Cortex of kidney (tissue), 1 donor: ENCODE measurements at places on chromosomes 5 and 9.

DNA sequence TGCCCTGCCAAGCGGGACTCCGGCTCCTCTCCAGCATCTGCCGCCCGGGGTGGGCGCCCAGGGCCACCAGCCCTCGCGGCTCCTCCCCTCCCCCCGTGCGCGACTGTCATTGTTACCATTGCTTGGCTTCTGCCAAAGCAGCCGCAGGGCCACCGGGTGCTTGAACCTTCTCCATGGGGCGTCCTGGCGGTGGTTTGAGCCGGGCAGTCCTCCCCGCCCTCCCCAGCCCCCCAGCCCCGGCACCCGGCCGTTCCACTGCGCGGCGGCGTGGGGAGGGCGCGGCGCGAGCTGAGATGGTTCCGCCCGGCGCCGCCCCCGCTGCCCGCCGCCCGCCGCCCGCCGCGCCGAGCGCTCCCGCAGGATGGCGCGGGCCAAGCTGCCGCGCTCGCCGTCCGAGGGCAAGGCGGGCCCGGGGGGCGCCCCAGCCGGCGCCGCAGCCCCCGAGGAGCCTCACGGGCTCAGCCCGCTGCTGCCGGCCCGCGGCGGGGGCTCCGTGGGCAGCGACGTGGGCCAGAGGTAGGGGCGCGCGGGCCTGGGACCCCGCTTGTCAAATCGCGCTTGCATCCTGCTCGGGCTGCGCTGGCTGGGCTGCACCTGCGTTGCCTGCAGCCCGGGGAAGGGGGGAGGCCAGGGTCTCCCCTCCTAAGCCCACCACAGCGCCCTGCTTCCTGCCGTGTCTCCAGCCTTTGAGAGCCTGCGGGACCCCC, 34.4 kb downstream of the KCNT1 start:
- no peak for DNase-seq

GRCh38 chr9:35350212-35350611, 139.7 kb upstream of the RUSC2 start:
- DNase-seq: no peak

GRCh38 chr5:79122973-79123372, 11.4 kb downstream of the BHMT start:
- DNase-seq: no peak

- no peak for DNase-seq
These were observed 3.1 kb downstream of the TOR1B start for GRCh38 chr9:129806061-129806460.

DNA sequence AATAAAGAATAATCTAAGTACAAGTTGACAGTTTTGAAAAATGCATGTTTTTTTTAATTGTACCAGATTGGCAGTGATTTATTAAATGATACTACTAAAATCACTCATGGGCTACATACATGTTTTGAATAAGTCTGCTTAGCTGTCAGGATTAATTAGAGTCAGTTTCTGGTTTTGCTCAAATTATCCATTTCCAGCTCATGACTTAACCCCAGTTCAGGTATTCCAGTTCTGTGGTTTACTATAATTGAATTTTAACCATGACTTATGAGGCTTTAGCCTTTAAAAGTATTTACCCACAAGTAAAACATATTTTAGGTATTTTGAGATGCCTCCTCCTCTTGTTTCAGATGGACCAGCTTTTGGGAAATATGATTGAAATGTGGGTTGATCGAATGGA, 17.8 kb upstream of the LRRC70 start:
- DNase-seq: no peak

DNA sequence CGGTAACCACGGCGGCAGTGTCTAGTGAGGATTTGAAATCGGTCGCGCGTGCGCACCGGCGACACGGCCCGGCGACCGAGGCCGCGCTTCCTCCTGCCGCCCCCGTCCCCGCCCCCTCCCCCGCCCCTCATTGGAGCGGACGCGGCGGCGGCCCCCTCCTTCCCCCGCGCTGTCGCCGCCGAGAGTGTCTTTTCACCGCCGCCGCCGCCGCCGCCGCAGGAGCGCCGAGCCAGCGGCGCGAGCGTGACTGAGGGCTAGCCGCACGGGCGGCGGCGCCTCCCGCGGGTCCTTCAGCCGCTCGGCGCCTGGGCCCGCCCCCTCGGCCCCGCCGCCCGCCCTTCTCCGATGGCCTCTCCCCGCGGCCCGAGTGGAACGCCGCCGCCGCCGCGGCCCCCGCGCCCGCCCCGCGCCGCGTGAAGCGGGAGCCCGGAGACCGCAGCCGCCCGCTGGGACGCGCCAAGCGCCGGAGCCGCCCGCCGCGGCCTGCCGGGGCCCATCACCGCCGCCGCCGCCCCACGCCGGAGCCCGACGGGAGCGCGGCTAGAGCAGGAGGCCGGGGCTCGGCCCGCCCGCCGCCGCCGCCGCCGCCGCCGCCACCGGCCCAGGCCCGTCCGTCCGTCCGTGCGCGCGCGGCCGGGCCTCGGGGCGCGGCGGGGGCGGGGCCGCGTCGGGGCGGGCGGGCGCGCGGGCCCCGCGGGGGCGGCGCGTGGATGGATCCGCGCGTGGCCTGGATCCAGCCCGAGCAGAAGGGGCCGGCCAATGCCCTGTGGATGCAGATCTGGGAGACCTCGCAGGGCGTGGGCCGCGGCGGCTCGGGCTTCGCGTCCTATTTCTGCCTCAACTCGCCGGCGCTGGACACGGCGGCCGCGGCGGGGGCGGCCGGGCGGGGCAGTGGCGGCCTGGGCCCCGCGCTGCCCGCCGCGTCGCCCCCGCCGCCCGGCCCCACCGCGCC, at the start of gene TENT4A:
Gene TENT4A (plus strand): TSS at position 159 of the 952 bp plus-strand sequence. CDS start 552 bp downstream, at position 711.
- no peak for DNase-seq

DNA sequence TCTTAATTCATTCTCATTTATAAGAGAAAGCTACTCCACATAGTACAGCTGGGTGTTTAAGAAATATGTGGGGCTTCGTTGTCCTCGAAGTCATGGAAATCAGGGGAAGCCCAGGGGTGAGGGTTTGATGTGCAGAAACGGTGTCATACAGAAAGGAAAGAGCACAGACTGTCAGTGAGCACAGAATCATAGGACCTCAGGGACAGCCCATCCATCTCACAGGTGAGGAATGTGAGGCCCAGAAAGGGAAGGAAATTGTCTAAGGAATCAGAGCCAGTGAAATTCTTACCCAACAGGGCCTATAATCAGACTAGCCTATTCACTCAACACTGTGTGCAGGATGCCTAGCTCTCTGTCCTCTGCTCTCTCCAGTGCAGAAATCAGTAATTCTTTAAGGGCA, 535.6 kb downstream of the SPOCK1 start:
- DNase-seq: no peak

GRCh38 chr9:124197177-124198095, 60.3 kb upstream of the NEK6 start:
- DNase-seq: no peak

DNA sequence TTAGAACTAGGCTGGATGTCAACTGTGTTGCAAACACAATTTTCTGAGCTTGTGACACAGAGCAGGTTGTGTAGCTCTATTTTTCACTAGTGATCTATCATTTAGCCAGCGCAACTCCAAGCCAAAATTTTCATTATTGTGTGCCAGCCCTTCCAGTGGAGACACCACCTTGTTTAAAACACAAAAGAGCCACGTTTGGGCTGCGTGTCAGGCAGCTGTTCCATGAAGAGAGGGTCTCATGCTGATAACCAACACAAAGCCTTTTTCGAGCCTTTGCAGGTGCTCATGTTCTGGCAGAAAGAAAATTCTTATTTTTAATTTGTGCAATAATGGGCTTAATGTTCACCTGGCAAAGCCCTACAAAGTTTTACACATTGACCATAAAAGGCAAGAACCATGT, 237.6 kb upstream of the RGMB start:
- DNase-seq: no peak

DNA sequence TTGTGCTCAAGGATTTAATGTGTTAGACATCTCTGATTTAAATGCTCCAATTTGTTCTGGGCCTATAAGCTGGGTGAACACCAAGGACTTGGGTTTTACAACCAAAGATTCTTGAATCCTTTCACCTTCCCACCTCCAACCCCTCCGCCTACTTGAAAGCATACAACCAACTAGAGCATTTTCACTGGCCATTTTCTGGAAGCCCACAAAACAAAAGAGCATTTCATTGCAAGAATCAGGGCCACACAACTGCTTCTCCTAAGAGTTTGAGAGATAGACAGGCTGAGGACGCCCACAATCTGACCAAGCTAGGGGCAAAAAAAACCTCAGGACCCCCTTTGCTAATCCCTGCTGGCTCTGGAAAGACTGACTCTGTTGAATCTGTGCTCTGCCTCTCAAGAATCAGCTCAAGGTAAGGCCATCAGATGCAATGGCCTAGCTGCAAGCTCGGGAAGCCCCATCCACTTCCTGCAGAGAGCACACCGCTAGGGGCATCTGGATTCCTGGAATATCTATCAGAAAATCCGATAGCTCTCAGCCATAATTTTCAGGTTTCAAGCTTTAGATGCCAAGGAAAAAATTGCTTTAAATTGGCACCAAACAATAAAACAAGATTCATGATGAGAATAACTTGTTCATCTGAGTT, 57.7 kb downstream of the RETREG1 start:
- DNase-seq: no peak

- DNase-seq: no peak
These were observed 93.5 kb downstream of the HRH2 start for GRCh38 chr5:175751369-175751768.

DNA sequence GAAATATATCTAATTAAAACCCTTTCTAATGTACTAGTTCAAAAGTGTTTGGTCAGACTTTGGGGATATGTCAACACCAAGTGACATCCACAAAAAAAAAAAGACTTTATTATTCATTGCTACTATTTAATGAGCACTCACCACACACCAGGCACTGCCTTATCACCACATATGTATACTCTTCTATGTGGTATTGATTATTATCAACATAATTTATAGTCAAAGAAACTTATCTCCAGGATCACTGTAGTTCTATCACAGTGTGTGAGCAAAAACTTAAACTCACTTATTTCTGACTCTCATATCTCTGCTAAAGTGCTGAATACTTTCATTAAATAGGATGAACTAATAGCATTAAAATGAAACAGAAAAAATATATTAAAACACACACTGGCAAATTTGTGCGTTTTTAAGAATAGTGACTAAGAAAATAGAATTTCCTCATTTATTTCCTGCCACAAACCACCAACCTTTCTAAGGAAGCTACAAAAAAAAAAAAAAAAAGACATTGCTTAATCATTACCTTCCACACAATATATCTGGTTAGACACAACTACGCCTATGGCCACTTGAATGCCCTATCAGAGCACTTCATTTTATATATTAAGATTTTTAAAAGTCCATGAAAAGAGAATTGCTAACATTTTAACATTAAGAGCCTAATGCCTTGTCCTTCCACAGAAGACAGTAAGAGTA, 12.8 kb downstream of the SLCO4C1 start:
- DNase-seq: no peak

DNA sequence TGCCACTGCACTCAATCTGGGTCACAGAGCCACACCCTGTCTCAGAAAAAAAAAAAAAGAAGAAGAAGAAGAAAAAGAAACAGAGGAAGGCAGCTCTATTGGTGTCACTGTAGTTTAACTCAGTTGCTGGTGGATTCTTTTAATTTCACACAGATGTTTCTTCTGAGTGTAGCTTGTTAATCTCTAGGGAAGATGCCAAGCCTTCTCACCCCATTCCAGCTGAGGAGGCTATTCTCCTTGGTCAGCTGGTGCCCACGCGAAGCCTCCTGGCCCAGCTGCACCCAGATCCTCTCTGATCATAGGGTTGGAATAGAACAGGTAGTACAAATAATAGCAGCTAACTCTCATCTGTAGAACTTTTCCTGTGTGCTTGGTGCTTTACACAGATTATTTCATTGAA, 113.8 kb upstream of the SPRY4 start:
- no peak for DNase-seq

DNA sequence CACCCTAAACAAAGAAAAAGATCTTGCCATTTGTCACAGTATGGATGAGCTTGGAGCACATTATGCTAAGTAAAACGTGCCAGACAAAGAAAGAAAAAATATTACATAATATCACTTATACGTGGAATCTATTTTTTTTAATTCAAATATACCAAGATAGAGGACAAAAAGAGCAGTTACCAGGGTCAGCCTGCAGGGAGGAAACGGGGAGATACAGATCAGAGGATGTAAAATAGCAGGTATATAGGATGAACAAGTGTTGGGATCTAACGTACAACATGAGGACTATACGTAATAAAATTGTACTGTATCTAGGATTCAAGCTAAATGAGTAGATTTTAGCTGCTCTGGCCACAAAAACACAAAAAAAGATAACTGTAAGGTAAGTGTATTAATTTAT, 247.5 kb downstream of the TMEM161B start:
- DNase-seq: no peak

- DNase-seq: no peak
These were observed 75.0 kb upstream of the NEK6 start for GRCh38 chr9:124182741-124183140.

GRCh38 chr5:80867233-80867632, 92.9 kb upstream of the RASGRF2 start:
- no peak for DNase-seq

DNA sequence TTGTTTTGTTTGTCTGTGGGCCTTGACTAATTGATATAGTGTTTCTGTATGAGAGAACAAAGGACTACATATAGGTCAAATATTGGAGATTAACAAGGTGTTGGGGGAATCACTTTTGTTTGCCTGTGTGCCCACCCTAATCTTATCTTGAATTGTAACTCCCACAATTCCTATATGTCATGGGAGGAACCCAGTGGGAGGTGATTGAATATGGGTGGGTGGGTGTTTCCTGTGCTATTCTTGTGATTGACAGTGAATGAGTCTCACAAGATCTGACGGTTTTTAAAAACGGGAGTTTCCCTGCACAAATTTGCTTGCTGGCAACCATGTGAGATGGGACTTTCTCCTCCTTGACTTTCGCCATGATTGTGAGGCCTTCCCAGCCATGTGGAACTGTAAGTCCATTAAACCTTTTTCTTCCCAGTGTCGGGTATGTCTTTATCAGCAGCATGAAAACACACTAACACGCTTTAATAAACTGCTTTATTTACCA, 64.9 kb upstream of the HSPB3 start:
- DNase-seq: no peak
